CD4-positive, alpha-beta memory T cell (primary cell): ENCODE measurements at places on chromosomes 4 and X. TPM values are rescaled to one million over a fixed set of nuclear protein-coding genes. Genes with fewer than 3 reads are reported as not detected.
A peak's percentile ranks its signal among the peaks of the same experiment; 100 is the strongest.

Gene PABPC5
- polyA plus RNA-seq, result not detected

DNA sequence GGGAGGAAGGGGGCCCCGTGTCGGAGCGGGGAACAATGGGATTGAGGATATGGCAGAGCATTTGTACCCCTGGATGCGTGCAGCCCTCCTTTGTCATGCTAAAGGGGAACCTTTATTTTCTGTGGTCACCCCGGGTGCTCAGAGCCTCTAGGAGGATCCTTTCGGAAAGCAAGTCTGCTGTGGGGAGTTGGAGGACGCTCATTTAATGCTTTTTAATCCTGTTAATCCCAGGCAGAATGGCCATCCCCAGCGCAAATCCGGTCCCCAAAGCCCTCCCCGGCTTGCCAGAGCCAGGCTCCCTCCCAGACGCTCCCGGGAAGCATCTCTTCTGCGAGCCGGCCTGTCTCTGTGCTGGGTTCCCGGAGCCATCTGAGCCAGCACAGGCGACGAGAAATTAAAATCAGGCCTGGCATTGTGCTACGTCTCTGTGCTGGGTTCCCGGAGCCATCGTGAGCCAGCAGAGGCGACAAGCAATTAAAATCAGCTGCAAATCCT lies 113.2 kb upstream of the PPP2R3B start:
- H3K4me3 ChIP-seq, result no peak overlapping the region
- no peaks in the 10 kb centered on the region for H3K36me3 ChIP-seq
- H3K27ac ChIP-seq, result no peak overlapping the region
- DNase-seq, result no peak
- no peaks in the 10 kb centered on the region for H3K4me1 ChIP-seq

DNA sequence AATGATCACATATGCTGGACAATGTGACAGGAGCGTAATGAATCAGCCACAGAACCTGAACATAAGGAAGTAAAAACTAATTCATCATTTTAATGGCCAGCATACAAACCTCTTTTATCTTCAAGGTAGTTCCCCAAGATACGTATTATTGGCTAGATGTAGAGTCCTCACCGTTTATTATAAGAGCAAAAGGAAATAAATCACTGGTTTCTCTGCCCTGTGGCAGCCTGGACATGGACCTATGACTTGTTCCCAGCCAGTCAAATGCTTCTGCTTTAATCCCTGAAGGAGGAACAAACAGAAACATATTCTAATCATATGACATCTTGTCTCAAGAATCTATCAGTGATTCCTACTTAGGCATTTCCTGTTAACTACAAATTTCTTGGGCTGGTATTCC lies 86.8 kb upstream of the FAM241A start:
- no peak overlapping the region for H3K27ac ChIP-seq
- H3K36me3 ChIP-seq, result no peaks in the 10 kb centered on the region
- DNase-seq, result no peak
- no peak overlapping the region for H3K4me3 ChIP-seq
- H3K27me3 ChIP-seq, result no peaks in the 10 kb centered on the region
- H3K4me1 ChIP-seq, result no peaks in the 10 kb centered on the region

DNA sequence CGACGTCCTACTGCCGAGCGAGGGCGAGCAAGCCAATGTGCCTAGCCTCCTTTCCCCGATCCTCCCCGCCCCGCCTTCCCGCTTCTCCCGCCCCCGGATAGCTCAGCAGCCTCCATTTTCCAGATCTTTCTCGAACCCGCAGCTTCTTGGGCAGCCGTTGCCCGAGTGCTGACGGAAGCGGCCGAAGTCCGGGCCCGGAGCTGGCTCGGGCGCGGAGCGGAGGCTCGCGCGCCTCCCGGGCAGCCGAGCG lies 172 bp upstream of the HSPA4L start:
- H3K27ac ChIP-seq, result no peak overlapping the region
- no peaks in the 10 kb centered on the region for H3K36me3 ChIP-seq
- peaks cover 16% of the 10 kb centered on the region for H3K27me3 ChIP-seq
- H3K4me3 ChIP-seq, result peak overlapping the region; percentile 81
